ENCODE measurements at places on chromosomes 12 and 14.

- no peak for DNase-seq
These were observed 57.0 kb downstream of the BBS10 start for GRCh38 chr12:76290963-76291859.

DNA sequence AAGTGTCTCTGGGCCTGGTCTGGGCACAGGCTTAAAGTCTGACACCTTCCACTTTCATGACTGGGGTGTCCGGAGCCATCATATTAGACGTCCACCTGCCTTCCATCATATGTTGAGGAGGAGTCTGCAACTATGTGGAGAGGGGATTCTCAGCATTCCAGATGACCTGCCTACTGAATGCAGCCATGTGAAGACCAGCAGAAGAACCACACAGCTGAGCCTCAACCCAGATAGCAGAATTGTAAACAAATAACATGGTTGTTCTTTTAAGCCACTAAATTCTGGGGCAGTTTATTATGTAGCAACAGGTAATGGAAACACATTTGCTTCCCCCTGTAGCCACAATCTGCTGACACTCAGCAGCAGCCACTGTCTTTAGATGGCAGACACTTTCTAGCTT lies 4.0 kb upstream of the SLC15A4 start:
- DNase-seq = no peak

- DNase-seq = no peak
These were observed 129.7 kb upstream of the PLEKHG7 start for GRCh38 chr12:92573104-92573503.

DNA sequence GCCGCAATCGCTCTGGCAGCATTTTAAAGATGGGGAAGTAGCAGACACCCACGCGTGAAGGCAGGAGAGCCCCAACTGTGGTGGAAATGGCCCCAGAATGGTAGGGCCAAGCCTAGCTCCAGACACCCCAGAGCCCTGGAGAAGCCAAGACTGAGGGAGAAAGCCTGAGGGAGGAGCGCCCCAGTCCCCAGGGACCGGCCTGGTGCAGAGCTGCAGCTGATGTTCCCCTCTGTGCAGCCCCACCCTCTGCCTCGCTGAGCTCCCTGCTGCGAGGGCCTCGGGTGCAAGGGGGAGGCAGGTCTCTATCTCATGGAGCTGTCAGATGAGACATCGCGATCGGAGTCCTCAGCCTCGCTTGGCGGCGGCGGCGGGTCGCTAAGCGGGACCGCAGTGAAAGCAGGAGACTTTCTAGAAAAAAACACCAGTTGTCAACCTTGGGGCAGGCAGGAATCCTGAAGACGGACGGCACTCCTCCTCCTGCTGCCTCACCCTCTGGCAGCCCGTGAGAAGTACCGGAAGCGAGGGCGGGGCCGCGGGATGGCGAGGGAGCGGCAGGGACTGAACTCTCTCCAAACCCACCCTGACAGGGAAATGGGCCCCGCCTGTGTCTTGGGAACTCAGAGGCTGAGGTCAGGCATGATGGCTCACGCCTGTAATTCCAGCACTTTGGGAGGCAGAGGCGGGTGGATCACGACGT lies 6.0 kb downstream of the GAPDH start:
- DNase-seq = peak; percentile 99

DNA sequence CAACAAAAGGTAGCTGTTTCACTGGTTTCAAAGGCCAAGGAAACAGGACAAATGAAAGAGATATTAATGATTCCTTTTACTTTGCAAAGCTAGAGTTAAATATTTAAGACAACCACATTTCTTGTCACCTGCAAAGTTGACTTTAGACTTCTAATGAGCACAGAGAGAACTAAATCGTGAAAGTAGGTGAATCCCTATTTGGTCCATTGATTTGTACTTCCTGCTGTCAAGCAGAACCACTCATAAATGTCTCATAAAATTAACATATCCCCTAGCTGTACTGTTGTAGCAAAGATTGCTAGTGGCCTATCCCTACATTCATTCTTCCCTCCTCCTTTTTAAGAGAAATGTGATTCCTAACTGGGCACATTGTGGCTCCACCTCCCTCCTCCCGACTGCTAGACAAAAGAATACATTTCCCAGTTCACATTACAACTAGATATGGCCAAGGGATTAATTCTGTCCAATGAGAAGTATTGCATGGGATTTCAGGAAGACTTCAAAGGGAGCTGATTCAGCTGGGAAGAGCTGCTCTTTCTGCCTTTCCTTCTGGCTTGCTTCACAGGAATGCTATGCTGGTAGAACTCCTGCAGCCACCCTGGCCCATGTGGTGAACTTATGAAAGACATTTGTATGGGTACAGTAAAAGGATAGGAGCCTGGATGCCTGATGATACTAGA lies 227.5 kb upstream of the ABCD2 start:
- peak; percentile 15 for DNase-seq

- no peak for DNase-seq
These were observed 24.2 kb downstream of the ATXN2 start for GRCh38 chr12:111574797-111575443.

GRCh38 chr14:57692671-57693070 lies 173.2 kb downstream of the SLC35F4 start:
- peak; percentile 56 for DNase-seq

DNA sequence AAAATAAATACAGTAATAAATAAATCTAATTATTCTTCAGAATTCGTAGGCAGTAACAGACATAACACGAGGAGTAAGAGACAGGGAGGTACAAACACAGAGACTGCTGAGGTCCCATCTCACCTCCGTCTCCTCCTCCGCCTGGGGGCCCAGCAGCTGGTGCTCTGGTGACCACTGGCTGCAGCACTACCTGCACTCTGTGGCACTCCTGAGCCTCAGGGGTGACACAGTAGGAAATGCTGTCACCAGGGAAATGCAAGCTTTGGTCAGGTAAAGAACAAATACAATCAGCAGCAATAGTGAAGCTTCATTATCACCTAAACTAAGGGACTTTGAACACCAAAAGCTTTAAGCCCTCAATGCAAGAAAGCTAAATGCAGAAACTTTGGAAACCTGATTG lies 19.6 kb downstream of the GSTZ1 start:
- DNase-seq = no peak

- DNase-seq = peak; percentile 61
These were observed 104.2 kb upstream of the ABCD2 start for GRCh38 chr12:39723831-39724230.

GRCh38 chr12:34343345-34343744 lies 321.0 kb downstream of the ALG10 start:
- no peak for DNase-seq
